HCT116 (cell line): ENCODE measurements at places on chromosomes 1 and 21. TPM values are rescaled to one million over a fixed set of nuclear protein-coding genes. Genes with fewer than 3 reads are reported as not detected.

The C1orf216 gene
- total RNA-seq = 13.9 TPM

The GABPB2 gene
- total RNA-seq = 7.7 TPM

The ALDH9A1 gene
- total RNA-seq = 46.0 TPM

DNA sequence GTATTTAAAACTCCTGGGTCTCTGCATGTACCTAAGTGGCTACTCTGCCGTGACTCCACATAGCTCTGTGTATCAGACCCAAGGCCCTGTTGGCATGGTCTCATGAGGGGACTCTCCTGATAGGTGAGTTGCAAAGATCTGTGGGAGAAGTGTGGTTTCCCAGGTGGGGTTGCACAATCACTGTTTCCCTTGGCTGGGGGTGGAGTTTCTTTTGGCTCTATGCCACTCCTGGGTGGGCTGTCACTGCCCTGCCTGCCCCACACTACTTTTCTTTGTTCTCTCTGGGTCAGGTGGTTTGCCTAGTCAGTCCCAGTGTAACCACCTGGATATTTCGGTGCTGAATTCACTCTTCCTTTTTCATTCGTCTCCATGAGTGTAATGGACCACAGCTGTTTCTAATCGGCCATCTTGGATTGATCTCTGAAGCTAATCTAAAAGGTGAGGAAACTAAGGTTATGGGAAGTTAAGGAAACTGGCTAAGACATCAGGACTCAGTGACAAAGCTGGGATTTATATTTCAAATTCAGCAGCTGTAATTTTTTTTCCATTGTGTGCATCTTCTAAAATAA is 97.1 kb upstream of the CACYBP start:
- no peaks in the 10 kb centered on the region for H3K4me1 ChIP-seq
- H3K36me3 ChIP-seq = no peaks in the 10 kb centered on the region
- H3K27me3 ChIP-seq = no peaks in the 10 kb centered on the region
- H3K4me3 ChIP-seq = no peak overlapping the region

GRCh38 chr1:68363339-68363738 is 86.4 kb downstream of the RPE65 start:
- H3K27ac ChIP-seq = no peak overlapping the region
- H3K4me1 ChIP-seq = peaks cover 10% of the 10 kb centered on the region; the same call in 1 of the 2 replicates

The CYP4Z1 gene
- total RNA-seq = not detected

The OLIG2 gene
- total RNA-seq = not detected

The NUDT4B gene
- 0.74 TPM for total RNA-seq

DNA sequence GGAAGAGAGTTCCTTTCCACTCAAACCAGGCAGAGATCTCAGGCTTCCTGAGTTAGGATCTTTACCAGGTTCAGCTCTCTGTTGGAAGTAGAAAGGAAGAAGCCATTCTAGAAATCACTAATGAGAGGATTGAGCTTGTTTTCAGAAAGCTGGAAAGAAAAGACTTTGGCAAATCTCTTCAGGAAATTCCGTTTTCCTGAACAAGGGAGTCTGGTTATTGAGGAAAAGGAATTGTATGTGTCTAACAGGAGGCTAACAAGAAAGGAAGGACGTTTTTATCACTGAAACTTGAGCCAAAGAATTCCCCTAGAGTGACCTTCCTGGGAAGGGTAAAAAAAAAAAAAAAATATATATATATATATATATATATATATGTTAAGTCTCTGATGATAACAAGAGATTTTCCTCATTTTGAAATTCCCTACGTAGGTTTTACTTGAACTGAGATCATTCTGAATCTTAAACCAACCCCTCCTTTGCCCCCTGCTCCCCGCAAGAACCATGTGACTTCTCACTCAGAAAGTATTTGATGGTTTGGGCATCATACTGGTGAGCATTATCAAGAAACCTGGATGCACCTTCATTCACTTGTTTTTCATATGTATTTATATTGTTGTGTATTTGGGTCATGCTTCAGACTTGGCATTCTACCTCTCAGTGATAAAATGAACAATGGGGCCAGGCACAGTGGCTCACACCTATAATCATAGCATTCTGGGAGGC is 98.4 kb upstream of the BMP8A start:
- DNase-seq = no peak
- H3K27me3 ChIP-seq = no peaks in the 10 kb centered on the region
- no peaks in the 10 kb centered on the region; the same call in 1 of the 2 replicates for H3K36me3 ChIP-seq
- 0 out of 2 replicates have a peak overlapping the region, but pooled peaks have one; percentile 31 for H3K4me3 ChIP-seq
- H3K27ac ChIP-seq = peak overlapping the region; percentile 91

The VCAM1 gene
- total RNA-seq = 0.17 TPM

DNA sequence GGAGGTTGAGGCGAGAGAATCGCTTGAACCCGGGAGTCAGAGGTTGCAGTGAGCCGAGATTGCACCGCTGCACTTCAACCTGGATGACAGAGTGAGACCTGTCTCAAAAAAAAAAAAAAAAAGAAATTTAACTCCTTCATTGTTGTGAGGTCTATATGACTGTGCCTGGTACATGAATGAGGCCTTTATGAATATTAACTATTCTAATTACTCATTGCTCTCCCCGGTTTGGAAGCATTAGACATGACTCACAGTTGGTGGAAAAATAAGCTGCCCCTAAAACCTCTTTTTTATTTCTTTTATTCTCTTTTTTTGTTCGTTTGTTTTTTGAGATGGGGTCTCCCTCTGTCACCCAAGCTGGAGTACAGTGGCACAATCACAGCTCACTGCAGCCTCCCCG is 3.3 kb downstream of the NPPB start:
- no peaks in the 10 kb centered on the region for H3K36me3 ChIP-seq
- no peak for DNase-seq
- no peaks in the 10 kb centered on the region for H3K4me1 ChIP-seq
- H3K27me3 ChIP-seq = peaks cover 44% of the 10 kb centered on the region
- no peak overlapping the region for H3K4me3 ChIP-seq

DNA sequence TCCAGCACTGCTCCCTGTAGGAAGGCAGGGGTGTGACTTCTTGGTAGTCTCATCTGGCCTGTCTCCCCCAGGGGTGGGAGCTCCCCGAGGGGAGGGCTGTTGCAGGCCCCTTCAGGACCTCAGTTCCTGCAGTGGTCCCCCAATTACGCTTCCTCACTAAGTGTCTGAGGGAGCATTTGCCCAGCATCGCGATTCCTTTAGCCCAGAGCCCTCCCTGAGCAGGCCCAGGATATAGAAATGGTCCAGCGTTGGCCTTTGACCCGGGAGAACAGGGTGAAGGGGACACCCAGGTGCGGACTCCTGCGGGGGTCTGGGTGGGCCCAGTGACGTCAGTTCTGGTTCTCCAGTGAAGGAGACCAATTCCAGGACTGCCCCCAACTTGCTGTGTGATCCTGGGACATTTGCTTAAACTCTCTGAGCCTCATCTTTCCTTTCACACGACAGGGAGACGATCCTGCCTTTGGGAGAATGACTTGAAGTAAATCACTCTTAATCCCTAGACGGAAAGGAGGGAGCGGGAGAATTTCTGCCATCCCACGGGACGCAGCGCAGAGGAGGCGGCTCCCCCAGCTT is 32.6 kb upstream of the BTG2 start:
- H3K36me3 ChIP-seq = no peaks in the 10 kb centered on the region
- no peak overlapping the region for H3K27ac ChIP-seq
- DNase-seq = no peak
- no peaks in the 10 kb centered on the region for H3K4me1 ChIP-seq

- no peak for DNase-seq
- no peaks in the 10 kb centered on the region for H3K27me3 ChIP-seq
- H3K4me1 ChIP-seq = peaks cover 6% of the 10 kb centered on the region; the same call in 1 of the 2 replicates
- H3K4me3 ChIP-seq = peak overlapping the region; percentile 75
These were observed 11.9 kb upstream of the LRRC71 start for GRCh38 chr1:156908541-156908940.

DNA sequence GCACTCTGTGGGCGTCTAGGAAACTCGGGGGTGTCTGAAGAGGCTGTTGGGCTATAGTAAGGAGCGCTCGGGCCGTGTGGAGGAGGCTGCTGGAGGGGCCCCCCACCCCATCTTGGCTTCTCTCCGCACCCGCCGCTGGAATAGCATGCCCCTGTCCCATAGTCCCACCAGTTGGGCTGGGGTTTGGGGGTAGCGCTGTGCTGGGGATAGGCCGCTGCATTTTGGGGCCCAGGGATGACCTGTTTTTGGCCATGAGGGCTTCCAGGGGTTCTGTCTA is 511 bp downstream of the EFNA3 start:
- H3K27ac ChIP-seq = peak overlapping the region; percentile 31; the same call in 1 of the 2 replicates
- H3K27me3 ChIP-seq = no peaks in the 10 kb centered on the region
- H3K4me1 ChIP-seq = peaks cover 58% of the 10 kb centered on the region
- H3K36me3 ChIP-seq = no peaks in the 10 kb centered on the region
- DNase-seq = no peak

GRCh38 chr1:42176902-42177519 is 12.5 kb upstream of the GUCA2A start:
- H3K4me1 ChIP-seq = peaks cover 12% of the 10 kb centered on the region
- DNase-seq = no peak
- H3K27ac ChIP-seq = no peak overlapping the region
- H3K27me3 ChIP-seq = no peaks in the 10 kb centered on the region

The CLIC6 gene
- 0.05 TPM for total RNA-seq

GRCh38 chr21:14869984-14870852 is 194.6 kb downstream of the NRIP1 start:
- H3K4me3 ChIP-seq = no peak overlapping the region
- H3K36me3 ChIP-seq = no peaks in the 10 kb centered on the region
- H3K27ac ChIP-seq = peak overlapping the region; percentile 59
- H3K27me3 ChIP-seq = no peaks in the 10 kb centered on the region

DNA sequence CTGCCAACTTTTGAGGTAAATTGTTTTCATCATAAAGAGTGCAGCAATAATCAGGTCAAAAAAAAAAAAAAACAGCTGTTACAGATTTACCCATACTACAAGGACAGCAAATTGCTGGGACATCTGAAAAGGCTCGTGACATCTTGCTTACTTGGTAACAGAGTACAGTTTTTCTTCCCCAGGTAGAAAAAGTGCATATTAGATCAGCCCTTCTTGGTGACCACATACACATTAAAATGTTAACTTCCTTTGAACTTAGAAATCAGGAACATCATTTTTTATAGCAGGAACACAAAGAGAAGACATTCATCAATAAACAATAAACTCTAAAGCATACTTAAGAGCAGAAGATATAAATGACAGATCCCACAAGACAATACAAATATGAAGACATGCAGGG is 16.1 kb downstream of the TP53BP2 start:
- peaks cover 19% of the 10 kb centered on the region for H3K4me1 ChIP-seq
- no peaks in the 10 kb centered on the region for H3K27me3 ChIP-seq
- H3K27ac ChIP-seq = no peak overlapping the region
- no peak for DNase-seq
- no peak overlapping the region for H3K4me3 ChIP-seq

DNA sequence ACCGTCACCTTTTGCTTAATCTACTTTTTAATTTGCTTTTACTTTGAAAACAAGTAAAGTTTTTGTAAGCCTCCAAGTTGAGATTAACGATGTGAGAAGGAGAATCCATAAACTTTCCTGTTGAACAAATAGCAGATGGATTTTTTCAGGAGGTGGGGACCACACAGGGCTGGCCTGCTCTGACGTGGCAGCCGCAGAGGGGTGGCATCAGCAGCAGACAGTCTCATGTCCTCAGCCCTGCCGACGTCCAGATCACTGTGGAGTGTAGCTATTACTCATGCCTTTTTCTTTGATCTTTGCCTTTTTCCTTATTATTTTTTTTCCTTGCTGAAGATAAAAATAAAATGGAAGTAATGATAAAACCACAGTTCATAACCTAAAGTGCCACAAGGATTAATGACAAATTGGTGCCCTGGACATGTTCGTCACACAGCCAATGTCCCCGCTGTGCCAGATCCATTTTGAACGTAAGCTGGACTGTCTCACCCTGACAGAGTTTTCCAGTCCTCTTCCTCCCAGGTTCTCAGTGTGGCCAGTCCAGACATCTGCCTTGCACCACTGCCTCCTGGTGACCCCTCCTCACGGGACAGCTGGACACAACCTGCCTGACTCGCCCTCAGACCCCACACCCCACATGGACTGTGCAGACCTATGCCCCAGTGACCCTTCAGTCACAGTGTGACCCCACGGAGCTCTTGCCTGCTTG is 15.4 kb upstream of the ZBTB21 start:
- DNase-seq = no peak
- no peaks in the 10 kb centered on the region for H3K36me3 ChIP-seq
- no peak overlapping the region for H3K27ac ChIP-seq
- no peak overlapping the region for H3K4me3 ChIP-seq
- no peaks in the 10 kb centered on the region for H3K4me1 ChIP-seq

GRCh38 chr1:46193285-46193684 is 4.9 kb downstream of the POMGNT1 start:
- H3K4me3 ChIP-seq = no peak overlapping the region
- no peaks in the 10 kb centered on the region for H3K27me3 ChIP-seq
- H3K4me1 ChIP-seq = peaks cover 12% of the 10 kb centered on the region

The GJA8 gene
- not detected for total RNA-seq

- H3K27me3 ChIP-seq = no peaks in the 10 kb centered on the region
- DNase-seq = no peak
- H3K27ac ChIP-seq = no peak overlapping the region
These were observed 106.8 kb downstream of the TOMM20 start for GRCh38 chr1:235021815-235022214.

The NR5A2 gene
- 0.91 TPM for total RNA-seq

- H3K36me3 ChIP-seq = no peaks in the 10 kb centered on the region
- H3K27ac ChIP-seq = no peak overlapping the region
- H3K4me3 ChIP-seq = no peak overlapping the region
- no peaks in the 10 kb centered on the region for H3K4me1 ChIP-seq
These were observed 864.3 kb upstream of the ADAMTS5 start for GRCh38 chr21:27831177-27831576.

The CHI3L2 gene
- total RNA-seq = not detected

DNA sequence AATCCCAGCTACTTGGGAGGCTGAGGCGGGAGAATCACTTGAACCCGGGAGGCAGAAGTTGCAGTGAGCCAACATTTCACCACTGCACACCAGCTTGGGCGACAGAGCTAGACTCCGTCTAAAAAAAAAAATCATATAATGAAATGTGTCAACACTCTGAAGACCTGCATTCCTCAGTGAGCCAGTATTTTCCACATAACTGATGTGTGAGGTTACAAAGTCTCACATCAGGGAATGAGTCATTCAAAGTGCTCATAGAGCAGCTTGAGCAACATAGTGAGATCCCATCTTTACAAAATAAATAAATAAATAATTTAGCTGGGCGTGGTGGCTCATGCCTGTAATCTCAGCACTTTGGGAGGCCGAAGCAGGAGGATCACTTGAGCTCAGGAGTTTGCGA is 65.5 kb downstream of the CASZ1 start:
- no peaks in the 10 kb centered on the region for H3K36me3 ChIP-seq
- H3K4me1 ChIP-seq = peaks cover 24% of the 10 kb centered on the region
- no peaks in the 10 kb centered on the region for H3K27me3 ChIP-seq
- H3K4me3 ChIP-seq = no peak overlapping the region
- peak; percentile 64 for DNase-seq
